ENCODE measurements at places on chromosomes 16 and 17.

- DNase-seq: no peak
Observed at GRCh38 chr17:7912927-7913524, 3.1 kb downstream of the RNF227 start.

DNA sequence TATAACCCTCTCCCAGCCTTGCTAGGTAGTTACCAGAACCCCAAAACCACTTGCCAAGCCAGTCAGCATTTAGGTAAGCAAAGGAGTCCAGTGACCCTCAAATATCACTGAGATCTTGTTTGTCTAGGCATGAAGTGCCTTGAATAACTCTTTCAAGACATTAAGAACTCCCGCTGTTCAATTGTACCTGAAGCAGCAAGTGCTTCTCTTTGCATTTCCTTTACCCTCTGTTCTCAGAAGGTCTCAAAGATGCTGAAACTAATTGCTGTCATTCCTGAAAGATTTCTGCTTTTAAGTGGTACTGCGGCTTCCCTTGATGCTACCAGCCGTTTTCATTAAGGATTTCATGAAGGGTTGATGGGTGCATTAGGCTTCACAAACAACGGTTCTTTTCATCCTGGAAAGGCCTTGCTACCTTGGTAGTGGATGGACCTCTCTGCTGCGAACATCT lies 142.7 kb downstream of the PITPNC1 start:
- DNase-seq: no peak

GRCh38 chr17:20114466-20114865 lies 105.3 kb downstream of the SPECC1 start:
- no peak for DNase-seq

GRCh38 chr17:30357476-30357875 lies 21.3 kb upstream of the CPD start:
- no peak for DNase-seq

- no peak for DNase-seq
Observed at GRCh38 chr16:14566599-14566998, 63.5 kb downstream of the PARN start.

DNA sequence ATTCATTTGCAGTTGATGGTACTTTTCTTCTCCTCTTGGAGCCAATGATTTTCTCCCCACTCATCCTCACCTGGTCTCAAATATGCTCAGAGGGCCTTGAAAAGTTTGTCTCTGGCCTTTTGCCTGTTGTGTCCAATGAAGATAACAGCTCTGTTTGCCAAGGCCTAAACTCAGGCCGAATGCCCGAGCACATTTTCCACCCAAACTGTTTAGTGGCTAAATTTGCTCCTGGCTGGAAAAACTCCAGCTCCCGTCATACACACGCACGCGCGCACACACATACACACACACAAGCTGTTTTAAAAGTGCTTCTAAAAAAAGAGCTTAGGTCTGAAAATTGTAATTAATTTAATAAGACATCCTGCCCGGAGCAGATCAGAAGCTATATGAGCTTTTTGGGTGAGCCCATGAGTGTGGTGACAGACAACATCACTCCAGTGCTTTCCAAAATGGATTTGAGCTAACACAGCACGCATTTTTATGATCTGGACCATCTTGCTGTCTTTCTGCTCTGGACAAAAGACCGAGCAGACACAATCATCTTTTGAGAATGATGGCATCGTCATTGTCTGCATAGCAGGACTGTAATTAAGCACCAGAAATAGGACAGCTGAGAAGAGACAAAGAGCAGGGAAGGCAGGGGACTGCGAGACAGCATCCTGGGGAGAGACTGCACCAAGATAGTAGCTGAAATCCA lies 48.9 kb downstream of the IRX6 start:
- DNase-seq: no peak

DNA sequence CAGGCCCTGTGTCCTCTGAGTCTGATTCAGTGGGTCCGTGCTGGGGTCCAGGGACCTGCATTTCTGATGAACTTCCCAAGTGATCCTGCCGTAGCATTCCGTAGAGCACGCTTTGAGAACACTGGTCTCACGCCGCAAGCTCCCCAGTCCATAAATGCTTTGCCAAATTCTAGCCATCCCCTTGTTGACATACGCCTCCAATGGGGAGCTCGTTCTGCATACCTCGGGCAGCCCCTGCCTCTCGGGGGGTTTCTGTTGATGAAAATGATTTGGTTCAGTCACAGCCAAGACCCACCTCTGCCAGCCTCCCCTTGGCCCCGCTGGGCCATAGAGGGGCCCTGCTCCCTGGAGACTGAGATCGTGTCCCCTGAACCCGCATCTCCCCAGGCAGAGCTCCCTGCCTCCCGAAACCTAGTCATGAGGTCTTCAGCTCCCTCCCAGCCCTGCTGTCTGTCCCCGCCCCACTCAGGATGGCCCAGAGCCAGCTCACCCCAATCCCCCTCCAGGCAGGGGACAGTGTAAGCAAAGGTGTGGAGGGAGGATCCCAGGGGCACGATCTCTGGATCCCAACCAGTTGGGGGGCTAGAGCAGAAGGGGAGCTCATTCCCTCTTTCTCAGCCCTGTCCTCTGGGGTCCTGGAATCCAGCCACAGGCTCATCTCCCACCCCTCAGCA lies 16.2 kb upstream of the SPNS2 start:
- no peak for DNase-seq
